Activated CD8-positive, alpha-beta memory T cell treated with anti-CD3 and anti-CD28 coated beads, Interleukin-2, amount 50 U/mL, for 48 hours (primary cell): ENCODE measurements at places on chromosomes 12 and 14.

GRCh38 chr12:114320968-114321367, 85.0 kb downstream of the TBX5 start:
- DNase-seq, result no peak

DNA sequence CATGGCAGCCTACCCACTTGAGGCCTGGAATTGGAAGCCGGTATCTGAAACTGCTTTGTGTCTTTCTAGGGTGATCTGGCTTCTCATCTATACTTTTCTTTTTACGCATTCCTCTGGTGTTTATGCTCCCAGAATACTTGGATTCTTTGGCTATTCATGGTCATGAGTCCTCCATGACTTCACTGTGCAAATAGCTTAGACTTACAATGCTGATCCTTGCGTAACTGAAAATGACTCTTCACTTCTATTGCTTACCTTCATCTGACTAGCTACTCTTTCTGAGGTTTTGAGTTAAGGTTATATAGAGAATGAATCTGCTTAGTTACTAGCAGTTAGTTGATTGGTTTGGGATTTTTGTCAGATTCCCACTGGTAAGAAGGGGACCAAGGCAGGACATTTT, 121.7 kb upstream of the NOVA1 start:
- DNase-seq, result no peak

DNA sequence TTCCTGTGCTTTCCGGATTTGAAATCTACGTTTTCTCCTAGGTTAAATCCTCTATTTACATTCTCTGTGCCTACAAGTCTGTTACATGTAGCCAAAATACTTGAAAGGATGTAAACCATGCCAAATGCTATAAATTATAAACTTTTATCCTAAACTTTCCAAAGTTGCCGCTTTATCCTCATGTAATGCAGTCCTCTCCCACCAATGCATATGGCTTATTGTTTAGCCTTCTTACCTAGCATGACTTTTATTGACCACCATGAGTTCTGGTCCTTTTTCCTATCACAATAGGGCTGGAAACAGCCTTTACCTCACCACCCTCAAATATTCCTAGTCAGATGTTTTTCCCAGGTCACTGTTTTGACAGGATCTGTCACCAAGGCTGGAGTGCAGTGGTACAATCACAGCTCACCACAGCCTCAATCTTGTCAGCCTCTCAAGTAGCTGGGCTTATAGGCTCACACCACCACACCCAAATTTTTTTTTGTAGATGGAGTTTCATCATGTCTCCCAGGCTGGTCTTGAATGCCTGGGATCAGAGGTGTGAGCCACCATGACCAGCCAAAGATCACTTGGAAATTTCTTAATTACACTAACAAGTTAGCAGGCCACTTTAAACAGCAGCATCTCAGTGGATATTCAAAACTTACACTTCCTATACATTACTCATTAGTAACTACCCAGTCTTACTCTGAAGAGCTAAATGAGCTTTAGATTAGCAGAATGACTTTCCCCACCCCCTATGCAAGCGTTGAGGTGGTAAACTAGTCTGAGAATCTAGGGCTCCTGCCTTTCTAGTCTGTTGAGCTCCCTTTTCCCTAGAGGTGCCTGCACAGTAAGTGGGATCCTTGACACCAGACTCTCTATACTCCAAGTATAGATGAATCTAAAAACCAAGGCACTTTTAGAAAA, 4.1 kb downstream of the TUBA1B start:
- DNase-seq, result peak; percentile 58

DNA sequence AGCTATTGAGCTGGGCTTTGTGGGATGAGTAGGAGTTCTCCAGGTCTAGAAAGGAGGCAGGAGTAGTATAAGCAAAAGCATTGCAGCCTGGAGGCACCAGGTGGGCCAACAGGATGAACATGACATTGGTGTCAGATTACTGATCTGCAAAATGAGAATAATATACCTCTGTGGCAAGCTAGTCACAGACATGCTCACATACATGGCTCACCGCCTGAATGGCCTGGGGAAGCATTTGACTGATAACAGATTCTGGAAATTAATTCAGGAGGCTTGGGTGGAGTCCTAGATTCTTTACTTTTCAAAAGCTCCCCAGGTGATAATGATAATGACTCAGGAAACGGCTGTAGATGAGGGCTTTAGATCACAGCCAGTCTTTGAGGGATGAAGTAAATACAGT, 709 bp downstream of the TCL1B start:
- DNase-seq, result no peak

- DNase-seq, result peak; percentile 78
These were observed 136.5 kb upstream of the AMIGO2 start for GRCh38 chr12:47216150-47216677.

- DNase-seq, result no peak
These were observed 26.1 kb upstream of the SLC6A13 start for GRCh38 chr12:288687-289086.

DNA sequence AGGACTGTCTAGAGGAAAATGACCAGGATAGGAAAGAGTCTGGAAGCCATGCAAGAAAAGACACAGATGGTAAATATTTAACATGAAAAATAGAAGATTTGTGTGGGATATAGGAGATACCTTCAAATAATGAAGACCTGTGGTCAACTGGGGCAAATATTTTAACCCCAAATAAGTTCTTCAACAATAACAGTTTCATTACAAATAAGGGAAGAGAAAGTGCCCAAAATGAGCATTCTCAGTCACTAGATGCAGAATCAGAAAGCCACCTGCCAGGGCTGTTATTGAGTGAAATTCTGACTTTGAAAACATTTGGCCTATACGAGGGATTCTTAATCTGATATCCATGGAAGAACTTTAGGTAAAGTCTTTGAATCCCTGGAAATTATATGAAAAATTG, 231.2 kb upstream of the PLEKHG7 start:
- DNase-seq, result no peak

DNA sequence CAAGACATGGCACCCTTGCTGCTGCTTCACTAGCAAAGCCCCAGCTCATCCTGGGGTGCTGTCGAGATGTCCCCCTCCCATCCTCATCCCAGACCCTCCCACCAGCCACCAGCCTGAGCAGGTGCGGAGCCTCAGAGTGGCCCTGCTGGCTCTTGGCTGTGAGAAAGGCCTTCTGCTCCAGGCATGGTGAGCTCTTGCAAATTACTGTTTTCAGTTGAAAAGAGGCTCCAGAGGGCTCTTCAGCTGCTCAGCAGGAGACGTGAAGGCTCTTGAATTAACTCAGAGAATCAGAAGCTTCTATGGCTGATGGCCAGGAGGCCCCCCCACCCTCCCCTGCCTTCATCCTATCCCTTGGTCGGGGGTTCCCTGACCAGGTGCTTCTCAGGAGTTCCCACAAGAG, 44.1 kb downstream of the WSCD2 start:
- DNase-seq, result no peak

- DNase-seq, result no peak
These were observed 166.0 kb downstream of the FSCB start for GRCh38 chr14:44341116-44341515.

DNA sequence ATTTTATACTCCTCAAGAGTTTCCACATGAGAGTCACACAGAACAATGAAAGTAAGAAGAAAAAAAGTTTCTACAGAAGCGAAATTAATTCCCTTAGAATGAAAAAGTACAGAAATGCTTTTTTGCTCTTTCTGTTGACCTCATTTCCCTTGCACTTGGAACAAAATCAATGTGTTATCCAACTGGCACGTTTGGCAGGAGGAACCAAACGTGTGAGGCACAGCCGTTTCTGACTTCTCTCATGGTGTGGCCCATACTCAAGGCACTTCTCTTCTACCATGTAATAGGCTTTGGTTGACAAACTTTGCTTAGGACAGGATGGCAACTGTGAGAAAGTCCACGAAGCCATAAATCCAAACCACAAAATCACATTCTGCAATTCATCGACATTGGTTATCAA, 297.0 kb downstream of the FUT8 start:
- no peak for DNase-seq

DNA sequence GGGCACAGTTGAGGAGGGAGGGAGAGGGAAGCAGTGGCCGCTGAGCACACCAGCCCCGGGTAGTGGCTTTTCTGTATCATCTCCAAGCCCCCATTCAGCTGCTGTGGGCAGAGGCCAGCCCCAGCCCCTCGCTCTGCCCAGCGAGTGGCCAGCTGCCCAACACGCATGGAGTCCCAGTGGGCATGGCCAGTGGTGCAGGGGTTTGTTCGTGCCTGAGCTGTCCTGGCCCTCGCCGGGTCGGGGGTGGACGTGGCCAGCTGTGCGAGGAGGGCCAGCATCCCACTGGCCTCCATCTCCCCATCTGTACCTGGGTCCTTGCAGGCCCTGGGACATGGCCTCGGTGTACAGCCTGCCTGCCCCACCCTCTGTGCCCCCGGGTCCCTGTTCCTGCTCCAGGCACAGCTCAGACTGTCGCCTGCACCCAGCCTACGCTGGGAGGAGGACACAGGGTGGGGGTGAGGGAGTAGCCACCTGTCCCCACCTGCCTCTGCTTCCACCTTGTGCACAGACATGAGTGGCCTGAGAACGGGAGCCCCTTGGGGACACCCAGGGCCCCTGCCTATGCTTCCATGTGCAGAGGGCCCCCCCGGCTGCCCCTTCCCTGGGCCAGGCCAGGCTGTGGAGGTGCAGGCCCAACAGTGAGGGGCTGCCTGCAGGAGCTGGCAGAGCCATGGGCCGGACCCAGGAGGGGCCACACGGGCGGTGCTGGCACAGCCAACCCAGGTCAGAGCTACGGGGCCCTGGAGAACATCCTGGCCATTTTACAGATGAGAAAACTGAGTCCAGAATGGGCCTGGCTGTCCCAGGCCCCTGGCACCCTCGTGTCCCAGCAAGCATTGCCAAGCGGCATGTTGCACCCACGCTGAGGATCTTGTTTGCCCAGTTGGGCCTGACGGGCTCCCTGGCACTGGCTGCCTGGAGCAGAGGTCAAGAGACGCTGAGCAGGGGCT, 4.3 kb downstream of the INF2 start:
- no peak for DNase-seq

- no peak for DNase-seq
These were observed 36.8 kb downstream of the DAAM1 start for GRCh38 chr14:59225281-59225680.

DNA sequence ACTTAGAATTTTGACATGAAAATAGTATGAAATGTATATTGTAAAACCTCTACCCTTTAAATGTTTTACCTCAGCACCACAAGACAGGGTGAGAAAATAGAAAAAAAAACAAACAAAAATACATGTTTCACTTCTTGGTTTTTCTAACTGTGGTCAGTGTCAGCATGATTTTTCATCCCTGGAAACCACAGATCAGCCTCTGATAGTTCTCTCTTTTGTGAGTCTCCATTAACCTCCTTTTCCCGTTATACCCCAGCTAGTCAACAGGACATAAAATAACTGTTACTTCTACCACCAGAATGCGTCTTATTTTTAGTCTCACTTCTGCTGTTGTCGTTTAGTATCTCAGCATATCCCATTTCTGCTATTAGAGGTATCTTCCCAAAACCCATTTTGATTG, 48.3 kb upstream of the KCNMB4 start:
- no peak for DNase-seq

GRCh38 chr12:54311051-54311450, 10.2 kb upstream of the NFE2 start:
- no peak for DNase-seq

DNA sequence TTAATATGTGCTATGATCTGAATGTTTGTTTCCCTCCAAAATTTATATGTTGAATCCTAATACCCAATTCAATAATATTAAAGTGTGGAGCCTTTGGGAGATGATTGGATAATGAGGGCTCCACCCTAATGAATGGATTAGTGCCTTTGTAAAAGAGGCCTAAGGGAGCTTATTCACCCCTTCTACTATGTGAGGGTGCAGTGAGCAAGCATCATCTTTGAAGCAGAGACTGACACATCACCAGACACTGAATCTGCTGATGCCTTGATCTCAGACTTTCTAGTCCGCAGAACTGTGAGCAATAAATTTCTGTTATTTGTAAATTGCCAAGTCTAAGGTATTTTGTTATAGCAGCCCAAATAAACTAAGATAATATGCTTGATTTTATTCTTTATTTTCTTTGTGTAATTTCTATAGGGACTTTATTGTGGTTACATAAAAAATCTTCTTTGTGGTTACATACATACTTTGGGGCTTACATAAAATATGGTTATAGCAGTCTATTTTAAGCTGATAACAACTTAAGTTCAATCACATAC, 131.1 kb upstream of the SLC38A2 start:
- no peak for DNase-seq

GRCh38 chr12:123269395-123269892, 2.2 kb downstream of the CDK2AP1 start:
- DNase-seq, result peak; percentile 75

GRCh38 chr14:102497998-102498677, 11.4 kb downstream of the ANKRD9 start:
- no peak for DNase-seq

DNA sequence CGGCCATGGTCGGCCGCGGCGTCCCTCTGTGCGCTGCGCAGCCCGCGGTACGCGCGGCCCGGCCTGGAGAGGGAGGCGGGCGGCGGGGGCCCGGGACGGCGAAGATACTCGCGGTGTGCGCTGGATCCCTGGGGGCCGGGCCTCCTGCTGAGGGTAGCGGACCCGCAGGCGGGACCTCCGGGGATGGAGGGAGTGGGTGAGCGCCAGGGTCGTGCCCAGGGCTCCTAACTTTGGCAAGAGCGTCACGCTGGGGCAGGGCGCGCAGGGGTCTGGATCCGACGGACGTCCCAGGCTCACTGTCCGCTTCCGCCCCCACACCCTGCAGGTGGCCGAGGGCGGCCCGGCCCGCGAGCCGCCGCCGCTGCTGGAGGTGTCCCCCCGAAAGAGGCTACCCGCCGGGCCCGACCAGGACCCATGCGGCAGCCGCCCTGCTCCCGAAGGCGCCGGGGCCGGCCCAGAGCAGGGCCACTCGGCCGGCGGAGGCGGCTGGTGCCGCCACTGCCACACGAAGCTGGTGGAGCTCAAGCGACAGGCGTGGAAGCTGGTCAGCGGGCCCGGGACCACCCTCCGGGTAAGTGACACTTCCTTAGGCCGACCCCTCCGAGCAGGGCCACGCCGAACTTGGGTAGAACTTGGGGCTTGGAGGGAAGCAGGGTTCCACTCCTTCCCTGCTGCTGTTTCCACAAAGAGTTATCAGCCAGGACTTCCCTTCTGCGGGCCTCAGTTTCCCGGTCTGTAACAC, 502 bp downstream of the KIF26A start:
- no peak for DNase-seq

DNA sequence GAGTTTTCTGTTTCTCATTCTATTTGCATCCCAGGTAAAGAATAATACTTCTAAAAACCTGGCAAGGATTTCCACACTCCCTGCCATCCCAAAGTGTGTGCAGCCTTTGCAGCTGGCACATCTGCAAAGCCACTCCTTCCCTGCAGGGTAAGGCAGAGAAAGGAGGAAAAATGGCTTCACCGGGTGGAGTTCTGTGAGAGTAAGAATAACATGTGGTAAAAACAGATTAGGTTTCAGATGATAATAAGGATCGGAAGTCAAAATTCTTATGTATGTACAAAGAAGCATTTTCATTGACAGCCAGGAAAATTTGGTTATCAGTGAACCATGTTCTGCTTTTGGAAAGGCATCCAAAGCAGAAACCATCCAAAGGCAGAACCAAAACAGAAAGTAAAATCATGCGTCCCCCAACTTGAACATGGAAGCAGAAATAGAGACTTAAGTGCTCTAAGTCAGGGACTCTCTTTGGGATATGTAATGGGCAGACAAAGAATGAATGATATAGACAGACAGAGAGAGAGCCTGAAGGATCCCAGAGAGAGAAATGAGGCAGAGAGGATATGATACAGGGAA, 192.6 kb upstream of the CCDC196 start:
- no peak for DNase-seq
